ENCODE measurements at places on chromosomes 4 and X.

- no peak for DNase-seq
Measured at GRCh38 chr4:184475498-184475897, 1.1 kb upstream of the IRF2 start.

DNA sequence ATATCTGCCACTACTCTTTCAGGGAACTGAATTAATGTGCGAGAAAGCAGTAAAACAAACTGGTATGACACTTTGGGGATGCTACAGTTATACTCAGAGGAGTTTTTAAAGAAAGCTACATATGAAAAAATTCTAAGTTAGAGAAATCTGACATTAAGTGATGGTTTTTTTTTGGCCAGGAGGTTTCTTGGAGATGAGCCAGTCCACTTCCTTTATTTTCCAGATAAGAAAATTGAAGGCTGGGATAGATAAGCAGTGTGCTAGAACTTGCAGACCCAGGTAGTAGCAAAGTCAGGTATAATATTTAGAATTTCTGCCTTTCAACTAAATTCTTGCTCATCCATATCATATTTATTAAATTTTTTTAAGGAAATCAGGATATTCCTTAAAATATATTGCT is 106.8 kb downstream of the FAT4 start:
- DNase-seq, result no peak

DNA sequence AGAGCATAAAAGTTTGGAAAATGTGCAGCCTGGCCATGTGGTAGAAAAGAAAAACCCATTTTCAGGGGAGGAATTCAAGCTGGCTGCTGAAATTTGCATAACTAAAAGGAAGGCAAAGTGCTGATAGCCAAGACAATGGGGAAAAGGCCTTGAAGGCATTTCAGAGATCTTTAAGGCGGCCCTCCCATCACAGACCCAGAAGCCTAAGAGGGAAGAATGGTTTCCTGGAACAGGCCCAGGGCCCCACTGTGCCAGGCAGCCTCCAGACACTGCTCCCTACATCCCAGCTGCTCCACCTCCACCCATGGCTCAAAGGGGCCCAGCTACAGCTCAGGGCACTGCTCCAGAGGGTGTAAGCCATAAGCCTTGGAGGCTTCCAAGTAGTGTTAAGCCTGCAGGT is 158.0 kb upstream of the PRDX4 start:
- DNase-seq, result no peak

GRCh38 chr4:82241534-82241933 is 132.3 kb downstream of the HNRNPD start:
- DNase-seq, result no peak

DNA sequence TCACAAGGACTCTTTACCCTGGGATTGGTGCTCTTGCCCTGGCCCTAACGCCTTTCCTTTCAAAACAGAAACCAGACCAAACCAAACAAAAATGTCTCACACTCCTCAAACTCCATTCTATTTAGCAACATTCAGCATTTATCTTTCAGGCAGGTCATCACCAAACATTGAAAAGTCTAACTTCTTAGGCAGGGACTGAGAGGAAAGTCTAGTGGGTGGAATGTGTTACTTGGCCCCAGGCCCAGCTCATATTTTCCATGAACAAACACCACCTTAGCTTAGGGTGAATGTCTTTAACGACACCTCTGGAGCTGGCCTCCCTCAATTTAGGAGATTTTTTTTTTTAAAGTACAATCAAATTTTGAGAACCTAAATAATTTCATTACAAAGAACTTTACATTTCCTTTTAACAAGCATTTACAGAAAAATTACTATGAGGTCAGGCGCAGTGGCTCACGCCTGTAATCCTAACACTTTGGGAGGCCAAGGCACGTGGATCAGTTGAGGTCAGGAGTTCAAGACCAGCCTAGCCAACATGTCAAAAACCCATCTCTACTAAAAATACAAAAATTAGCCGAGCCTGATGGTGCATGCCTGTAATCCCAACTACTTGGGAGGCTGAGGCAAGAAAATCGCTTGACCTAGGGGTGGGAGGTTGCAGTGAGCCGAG is 10.2 kb upstream of the N4BP2 start:
- DNase-seq, result no peak

DNA sequence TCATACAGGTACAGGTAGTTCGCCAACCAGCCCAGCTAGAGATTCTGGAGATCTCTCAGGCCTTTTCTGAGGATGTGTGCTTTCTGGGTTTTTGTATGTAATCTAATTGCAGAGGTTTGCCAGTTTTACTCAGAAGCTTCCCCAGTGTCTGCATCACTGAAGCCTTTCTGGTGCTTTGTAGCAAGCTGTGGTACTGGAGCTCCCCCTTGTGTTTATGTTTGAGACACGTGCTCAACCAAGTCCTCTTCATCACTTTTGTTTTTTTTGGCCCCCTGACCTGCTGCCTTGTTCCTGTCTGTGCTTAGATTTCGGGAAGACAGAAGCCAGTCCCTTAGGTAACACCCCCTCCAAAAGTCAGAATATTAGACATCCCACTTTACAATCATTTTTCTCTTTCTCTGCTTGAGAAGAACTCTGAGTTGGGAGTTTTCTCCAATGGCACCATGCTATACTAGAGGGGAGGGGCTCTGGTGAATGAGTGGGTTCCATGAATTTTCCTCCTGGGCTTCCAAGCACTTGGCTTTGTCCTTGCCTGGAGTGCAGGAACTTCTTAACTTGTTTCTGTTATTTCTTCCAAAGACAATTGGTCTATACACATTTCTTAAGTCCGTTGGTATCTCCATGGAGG is 128.4 kb upstream of the TBC1D9 start:
- peak; percentile 78 for DNase-seq

DNA sequence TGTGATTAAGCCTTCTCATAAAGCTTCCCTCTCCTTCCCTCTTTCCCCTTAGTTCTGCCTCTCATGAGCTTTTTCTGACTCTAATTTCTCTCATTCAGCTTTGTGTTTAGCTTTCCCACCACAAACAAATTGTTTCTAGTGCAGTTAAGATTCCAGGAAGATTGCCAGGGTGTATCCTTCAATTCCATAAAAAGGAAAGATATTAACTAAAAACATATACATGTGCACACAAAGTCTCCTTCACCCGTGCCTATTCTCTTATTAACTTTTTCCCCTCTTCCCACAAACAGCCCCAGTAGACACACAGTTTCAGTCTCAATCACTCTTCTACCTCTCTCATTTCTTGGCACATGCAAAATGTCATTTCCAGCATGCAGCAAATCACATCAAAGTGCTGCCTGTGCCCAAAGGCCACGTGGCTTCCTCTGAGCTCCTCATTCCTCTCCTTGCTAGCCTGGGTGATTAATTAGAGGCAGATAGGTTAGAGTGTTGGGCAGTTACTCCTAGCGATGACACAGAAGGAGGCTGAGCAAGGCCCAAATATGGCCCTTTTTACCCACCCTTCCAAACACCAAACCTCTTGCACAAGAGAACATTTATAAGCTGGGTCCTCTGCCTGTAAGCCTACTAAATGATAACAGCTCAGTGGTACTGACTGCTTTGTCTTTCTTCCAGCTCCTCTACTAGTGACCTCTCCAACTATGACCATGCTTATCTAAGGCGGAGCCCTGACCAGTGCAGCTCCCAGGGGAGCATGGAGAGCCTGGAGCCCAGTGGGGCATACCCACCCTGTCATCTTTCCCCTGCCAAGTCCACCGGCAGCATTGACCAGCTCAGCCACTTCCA is 159.6 kb downstream of the SOWAHB start:
- DNase-seq, result no peak

GRCh38 chr4:86497131-86497530 is 97.0 kb upstream of the PTPN13 start:
- DNase-seq, result no peak

DNA sequence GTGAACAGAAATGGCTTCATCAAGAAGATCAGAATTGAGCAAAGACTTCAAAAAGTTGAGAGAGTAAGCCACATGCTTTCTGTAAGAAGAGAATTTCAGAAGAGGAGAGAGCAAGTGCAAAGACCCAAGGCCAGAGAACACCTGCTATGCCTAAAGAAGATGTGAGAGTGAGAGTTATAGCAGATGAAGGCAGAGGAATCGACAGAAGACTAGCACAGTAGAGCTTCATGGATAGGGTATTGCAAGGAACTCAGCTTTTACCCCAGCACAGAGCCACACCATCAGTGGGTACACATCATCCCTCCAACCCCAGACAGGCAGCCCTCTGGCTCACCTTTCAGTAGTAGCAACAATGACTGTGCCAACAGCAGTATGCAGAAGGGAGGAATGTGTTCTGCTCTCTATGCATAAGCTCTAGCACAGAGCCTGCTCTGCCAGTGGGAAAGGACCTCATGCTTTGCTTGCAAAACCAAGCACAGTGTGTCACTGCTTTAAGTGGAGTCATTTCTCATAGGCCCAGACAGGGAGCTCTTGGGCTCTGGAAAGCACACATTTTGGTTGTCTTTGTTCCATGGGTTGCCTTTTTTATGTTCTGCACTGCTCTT is 318.6 kb downstream of the NAF1 start:
- DNase-seq, result no peak

- peak; percentile 72 for DNase-seq
Measured at GRCh38 chrX:152632445-152633097, 5.1 kb upstream of the GABRQ start.

DNA sequence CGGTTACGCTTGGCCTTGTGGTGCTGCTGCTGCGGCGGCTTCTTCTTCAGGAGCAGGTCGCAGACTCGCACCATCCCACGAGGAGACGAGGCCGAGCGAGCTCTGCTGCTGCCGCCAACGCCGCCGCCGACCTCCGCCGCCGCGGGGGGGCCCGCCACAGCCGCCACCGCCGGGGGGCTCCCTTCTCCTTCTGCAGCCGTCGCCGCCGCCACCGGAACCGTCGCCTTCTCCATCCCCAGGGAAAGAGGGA is 237 bp downstream of the ANKRD17 start:
- DNase-seq, result no peak

DNA sequence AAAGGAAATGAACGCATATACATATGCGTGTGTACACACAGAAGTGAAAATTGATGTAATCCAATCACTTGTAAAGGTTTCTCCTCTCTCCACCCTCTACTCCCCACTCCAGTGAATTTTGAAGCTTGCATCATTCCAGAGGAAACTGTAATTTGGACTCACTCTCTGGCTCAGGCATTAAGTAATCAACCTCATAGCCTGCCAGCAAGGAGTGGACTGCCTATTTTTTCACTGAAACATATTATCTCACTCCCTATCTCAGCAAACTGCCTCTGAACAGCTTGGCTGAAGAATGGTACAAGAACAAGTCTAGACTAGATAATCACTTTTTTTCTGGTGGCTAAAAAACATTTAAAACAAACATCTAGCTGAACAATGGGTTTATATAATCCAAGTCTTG is 124.2 kb downstream of the C4orf51 start:
- no peak for DNase-seq

DNA sequence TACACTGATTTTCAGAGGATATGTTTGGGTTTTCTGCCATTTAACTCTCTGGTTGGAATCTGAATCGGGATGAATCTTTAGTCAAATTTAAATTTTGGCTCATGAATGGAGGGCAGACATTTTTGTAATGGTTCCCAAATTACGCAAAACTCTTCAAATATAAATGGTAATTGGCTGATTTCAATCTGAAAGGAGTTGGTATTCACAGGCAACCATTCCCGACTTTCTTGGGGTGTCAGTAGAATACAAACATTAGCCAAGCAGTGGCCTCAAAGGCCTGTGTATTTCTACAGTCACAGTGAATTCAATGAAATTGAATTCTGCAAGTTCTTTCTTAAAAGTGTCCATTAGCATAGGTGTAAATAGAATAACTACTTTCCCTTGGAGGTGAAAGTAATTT is 668.8 kb upstream of the PRKX start:
- no peak for DNase-seq

GRCh38 chr4:30727409-30727808 is 7.2 kb downstream of the PCDH7 start:
- no peak for DNase-seq

DNA sequence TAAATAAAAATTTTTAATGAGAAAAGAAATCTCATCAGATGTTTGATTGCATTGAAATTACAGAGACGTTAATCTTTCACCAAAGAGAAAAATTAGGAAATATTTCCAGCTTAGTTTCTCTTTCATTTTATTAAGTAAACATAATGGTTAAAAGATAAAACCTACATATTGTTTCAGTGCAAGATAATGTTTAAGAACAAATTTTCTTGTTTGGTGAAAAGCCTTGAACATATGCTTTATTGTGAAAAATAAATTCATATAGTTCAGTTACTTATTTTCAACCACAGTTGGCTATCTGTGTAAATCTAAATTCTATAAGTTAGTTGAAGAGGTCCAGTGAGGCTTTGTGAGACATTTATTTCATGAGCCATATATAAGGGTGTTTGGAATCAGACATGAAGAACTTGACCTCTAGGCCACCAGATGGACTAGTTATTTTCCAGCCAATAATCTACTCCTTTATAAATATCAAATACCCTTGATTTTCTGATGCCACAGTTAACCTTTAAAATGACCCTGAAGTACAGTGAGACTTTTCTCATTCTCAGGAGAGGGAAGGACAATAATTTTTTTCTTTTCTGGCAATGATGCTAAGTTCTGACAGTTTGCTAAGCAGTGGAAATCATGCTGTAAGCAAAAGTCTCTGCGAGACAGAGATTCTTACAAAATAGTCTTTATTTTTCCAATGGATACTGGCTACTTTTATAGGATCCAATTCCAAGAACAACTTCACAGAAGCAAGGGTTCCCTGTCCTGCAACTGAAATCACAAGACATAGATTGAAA is 2.5 kb downstream of the ARSJ start:
- DNase-seq, result no peak

DNA sequence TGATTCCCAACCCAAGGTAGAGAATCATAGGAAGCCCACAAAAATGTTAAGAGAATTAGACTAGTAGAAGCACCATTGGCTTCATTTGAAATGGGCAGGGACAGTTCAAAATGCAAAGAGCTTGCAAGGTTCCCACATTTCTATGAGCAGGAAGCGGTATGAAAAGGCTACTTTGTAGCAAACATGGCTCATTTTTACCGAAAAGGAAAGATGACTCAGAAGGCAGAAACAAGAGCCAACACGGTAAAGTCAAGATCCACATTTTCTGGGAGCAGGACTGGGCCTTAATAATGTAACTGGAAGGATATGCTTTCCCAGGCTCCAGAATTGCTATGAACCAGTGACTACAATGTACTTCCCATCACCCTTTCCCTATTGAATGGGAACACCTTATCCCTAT is 89.5 kb downstream of the GLRA3 start:
- DNase-seq, result no peak

DNA sequence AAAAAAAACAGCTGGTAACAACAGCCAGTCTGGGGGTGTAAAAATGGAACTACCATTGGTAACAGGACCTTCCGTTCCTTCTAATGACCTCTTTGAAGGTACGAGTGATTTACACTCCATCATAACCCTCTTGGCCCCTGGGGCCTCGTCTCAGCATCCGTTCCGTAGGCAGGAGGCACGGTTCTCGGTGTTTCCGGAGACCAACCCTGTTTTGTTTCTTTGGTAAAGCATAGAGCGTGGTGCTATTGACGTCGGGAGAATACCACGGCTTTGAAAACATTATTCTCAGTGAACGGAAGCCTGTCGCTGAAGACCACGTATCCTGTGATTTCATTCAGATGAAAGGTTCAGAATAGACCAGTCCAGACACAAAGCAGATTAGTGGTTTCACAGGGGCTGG is 198.9 kb downstream of the ASMT start:
- DNase-seq, result no peak

- DNase-seq, result no peak
Measured at GRCh38 chr4:102094481-102094880, 250.8 kb downstream of the SLC39A8 start.

Measured in NCI-H1417 (cell line).